Activated CD4-positive, alpha-beta T cell treated with anti-CD3 and anti-CD28 coated beads, Interleukin-2, amount 50 U/mL, for 4 hours (primary cell): ENCODE measurements at places on chromosomes 3 and 15.
A peak's percentile ranks its signal among the peaks of the same experiment; 100 is the strongest.

GRCh38 chr15:99213187-99213811 lies 36.1 kb downstream of the TTC23 start:
- DNase-seq = peak; percentile 52

DNA sequence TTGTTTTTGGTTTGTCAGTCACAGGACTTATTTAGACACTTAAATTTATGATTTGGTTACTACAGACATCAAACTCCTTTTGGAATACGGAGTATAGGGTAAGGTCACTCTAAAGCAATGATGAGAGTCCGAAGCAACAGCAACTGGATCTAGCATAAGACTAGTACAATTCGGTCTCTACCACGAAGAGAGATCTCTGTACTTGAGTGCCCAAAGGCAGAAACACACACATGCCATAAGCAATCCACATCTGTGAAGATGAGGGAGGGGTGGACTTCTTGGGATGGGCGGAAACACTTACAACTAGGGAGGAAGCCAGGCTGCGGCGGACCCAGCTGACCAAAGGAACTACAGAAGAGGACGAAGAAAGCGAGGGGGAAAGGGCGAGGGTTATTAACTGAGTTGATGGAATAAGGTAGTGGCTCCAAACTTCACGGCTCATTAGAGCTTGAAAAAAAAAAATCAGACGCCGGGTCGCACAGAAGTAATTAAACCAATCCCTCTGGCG lies 595 bp downstream of the DPH6 start:
- peak; percentile 9 for DNase-seq

- DNase-seq = no peak
These were observed 434.9 kb upstream of the TPM1 start for GRCh38 chr15:62607643-62608042.

- no peak for DNase-seq
These were observed 29.9 kb upstream of the IL16 start for GRCh38 chr15:81166636-81167305.

GRCh38 chr3:152383136-152383606 lies 114.4 kb downstream of the MBNL1 start:
- no peak for DNase-seq
